ENCODE measurements at places on chromosomes 3 and 15.
A peak's percentile ranks its signal among the peaks of the same experiment; 100 is the strongest.

DNA sequence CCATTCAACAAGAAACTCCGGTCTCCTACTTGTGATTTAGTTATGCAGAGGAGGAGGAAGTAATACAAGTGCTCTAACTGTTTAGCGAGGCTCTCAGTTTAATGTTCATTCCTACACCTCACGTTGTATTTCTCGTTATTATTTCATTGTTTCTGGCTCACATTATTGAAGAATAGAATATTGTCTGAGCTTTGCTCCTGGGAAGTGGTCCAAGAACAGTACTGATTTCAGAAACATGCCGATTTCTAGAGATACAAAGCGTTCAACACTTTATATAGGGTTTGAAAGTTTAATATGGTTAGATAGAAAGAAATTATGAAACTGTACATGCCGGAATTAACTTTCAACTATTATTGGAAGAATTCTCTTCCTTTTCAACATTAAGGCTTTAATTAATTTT lies 1145.5 kb downstream of the TBL1XR1 start:
- DNase-seq = no peak

- no peak for DNase-seq
These were observed 107.0 kb upstream of the PFN2 start for GRCh38 chr3:150077581-150078247.

DNA sequence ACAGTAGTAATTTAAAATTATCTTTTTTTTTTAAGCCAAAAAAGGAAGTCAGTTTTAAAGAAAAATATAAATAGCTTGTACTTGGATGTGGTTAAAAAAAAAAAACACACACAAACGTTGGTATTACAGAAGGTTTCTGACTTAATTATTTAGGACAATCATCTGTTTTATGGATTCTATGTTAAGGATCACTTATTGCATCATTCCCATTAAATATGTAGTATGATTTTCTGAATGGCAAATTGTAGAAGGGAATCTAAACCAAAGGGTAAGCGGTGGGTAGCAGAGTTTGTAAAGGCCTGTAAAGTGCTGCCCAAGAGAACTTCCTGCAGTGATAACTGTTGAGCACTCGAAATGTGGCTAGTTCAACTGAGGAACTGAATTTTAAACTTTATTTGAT lies 8.0 kb downstream of the SENP2 start:
- no peak for DNase-seq

DNA sequence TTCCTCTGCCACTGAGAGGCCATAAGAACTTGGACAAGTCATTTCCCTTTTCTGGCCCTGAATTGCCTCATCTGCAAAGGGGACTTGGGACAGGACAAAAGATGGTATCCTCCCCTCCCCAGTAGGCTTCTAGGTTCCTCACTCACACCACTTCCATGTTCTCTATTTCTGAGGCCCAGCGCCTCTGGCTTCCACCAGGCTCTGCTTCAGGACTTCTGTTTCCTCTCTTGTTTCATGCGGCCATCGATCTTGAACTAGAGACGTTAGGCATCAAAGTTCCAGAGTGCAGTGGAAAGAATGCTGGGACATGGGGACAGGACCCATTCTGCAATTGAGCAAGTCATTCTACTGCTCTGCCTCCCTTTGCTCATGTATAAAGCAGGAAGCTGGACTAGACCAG lies 1.7 kb downstream of the TM4SF4 start:
- no peak for DNase-seq

DNA sequence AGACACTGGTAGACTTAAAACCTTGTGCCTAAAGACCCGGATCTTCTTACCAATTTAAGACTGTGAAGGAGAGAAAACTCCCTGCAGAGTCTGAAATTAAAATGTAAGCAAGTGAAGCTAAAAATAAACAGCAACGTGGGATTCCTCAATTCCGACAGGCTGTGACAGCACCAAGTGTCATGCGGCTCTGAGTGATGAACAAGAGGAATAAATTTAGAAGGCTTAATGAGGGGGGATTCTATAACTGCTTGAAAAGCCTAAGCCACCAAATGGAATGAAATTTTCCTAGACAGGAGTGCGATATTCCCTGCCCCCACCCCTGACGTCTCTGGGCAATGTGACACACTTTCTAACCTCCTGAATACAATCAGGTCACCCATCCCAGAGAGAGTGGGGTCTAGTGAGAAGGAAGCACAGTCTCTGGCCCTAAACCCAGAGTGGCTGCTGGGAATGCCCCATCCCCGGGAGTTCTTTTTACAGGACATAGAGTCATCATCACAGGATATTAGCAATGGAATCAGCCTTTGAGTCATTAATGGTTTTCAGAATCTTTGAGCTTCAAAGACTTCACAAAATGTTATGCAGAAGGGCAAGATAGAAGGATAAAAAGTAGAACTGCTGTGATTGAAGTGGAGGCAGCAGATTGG lies 114.3 kb downstream of the EDEM1 start:
- DNase-seq = no peak

DNA sequence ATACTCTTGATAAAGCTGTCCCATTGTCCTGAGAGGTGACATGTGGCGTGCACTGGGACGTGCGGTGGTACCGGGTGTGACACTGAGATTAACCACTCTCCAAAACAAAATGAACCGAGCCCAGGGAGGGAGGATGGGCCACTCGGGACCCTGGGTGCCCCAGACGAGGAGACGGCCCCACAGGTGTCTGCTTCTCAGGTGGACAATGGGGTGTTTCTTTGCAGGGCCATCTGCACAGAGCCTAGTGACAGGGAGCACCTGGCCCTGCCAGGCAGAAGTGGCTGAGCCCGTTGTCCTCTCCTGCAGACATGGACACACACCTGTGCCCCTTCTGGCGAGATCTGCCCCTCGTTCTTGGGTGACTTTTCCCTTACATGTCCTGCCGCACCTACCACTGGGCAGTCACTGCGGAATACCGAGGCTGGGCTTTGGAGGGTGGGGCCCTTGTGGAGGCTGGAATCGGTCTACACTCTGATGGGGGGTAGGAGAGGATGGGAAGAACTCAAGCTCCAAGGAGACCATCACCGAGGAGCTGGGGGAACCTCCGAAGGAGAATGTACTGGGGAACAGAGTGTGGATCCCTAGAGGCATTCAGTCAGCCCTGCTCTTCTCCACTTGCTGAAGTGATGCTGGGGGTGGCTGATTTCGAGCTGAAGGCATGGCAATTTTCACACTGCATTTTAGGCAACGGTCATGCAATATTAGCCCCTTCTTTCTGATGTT lies 153.5 kb downstream of the ATP10A start:
- no peak for DNase-seq

- DNase-seq = no peak
These were observed 25.2 kb downstream of the TRIM71 start for GRCh38 chr3:32842987-32843386.

DNA sequence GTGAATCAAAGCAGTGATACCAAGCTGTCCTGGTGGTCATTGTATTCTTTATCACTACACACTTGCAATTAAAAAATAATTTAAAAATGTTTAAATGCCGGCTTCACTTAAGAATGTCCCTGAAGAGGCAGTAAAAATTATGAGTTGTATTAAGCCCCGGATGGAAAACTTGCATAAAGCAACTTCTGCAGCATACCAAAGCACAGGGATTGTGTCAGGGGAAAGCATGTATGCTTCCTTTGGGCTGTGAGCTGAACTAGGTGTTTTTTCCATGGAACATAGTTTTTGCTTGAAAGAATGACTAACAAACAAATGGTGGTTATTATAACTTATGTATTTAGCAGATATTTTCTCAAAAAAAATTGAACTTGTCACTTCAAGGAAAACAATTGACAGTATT lies 143.1 kb downstream of the ARNT2 start:
- DNase-seq = no peak

DNA sequence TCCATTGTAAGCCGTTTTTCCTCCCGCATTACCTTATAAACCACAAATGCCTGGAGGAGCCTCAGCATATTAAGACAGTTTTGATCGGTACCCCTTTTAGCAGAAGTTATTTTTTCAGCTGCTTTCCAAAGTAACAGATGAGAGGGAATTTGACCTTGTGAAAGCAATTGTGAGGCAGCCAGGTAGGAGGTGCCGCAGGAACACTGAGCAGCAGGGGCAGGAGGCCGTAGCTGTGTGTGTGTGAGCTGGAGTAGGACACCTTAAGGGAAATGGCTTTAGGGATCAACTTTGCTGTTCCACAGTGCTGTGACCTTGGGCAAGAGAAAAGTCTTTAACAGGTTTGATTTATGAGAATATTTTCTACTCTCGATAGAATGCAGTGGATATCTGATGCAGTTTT lies 482.1 kb downstream of the IL5RA start:
- DNase-seq = no peak

DNA sequence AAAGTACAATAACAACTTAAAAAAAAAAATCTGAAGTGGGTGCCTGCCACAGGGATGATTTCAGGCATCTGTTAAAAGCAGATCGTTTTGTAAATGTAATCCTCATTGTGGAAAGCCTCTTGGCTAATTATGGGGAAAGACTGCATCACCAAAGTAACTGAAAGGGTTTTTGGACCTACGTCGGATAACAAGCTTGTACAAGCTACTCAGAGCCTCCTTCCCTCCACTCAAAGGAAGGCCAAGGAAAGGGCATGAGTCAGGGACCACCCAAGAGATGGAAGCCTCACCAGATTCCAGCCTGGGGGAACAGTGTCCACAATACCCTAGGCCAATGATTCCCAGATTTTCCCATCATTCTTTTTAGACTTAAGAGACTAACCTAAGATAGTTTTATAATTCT lies 84.3 kb downstream of the ATP1B3 start:
- DNase-seq = no peak

- no peak for DNase-seq
These were observed 2.2 kb downstream of the RBP1 start for GRCh38 chr3:139537361-139537760.

- DNase-seq = peak; percentile 26
These were observed 53.8 kb downstream of the HMG20A start for GRCh38 chr15:77474310-77474988.

GRCh38 chr15:78767331-78767951 lies 43.8 kb downstream of the ADAMTS7 start:
- DNase-seq = no peak

GRCh38 chr15:33007303-33007855 lies 187.1 kb downstream of the FMN1 start:
- DNase-seq = no peak

- DNase-seq = no peak
These were observed 130.3 kb upstream of the ZPLD1 start for GRCh38 chr3:102304550-102304949.

- DNase-seq = no peak
These were observed 89.3 kb upstream of the TRIM42 start for GRCh38 chr3:140588558-140588957.

GRCh38 chr3:194637066-194637465 lies 3.8 kb upstream of the TMEM44 start:
- DNase-seq = peak; percentile 21

DNA sequence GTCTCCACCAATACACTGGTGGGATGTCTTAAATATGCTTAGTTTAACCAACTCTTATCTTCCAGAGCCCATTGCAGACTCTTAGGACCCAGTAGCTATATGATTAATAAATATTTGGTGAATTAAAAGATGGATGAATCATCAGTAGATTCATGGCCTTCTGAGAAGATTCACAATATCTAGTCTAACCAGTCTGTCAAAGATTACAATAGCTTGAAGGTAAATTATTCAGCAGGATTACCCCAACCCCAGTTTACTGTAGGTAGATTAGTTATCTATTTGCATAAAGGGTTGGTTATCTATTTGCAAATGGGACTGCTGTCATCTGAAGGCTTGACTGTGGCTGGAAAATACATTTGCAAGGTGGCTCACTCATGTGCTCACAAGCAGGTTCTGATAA lies 239.4 kb upstream of the THRB start:
- no peak for DNase-seq

GRCh38 chr15:45377609-45378148 lies 665 bp downstream of the GATM start:
- DNase-seq = peak; percentile 5

GRCh38 chr15:22231603-22232002 lies 151.3 kb downstream of the OR4M2 start:
- no peak for DNase-seq

DNA sequence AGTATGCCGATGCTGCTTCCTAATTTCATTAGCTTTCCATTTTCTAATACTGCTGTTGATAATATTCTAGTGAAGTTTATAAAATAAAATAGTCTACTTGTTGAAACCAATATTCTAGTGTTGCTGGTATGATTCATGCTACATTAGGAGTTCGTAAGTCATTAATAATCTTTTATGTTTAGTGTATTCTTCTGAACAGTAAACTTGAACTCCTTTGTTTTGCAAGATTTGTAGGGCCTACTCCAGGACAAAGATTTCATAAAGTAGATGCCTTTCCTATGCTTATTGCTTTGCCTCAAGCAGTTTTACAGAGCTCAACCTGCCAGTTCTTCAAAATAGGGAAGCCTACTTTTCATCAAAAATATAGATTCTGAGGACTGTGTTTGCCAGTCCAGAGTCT lies 111.5 kb downstream of the RSRC1 start:
- DNase-seq = no peak

DNA sequence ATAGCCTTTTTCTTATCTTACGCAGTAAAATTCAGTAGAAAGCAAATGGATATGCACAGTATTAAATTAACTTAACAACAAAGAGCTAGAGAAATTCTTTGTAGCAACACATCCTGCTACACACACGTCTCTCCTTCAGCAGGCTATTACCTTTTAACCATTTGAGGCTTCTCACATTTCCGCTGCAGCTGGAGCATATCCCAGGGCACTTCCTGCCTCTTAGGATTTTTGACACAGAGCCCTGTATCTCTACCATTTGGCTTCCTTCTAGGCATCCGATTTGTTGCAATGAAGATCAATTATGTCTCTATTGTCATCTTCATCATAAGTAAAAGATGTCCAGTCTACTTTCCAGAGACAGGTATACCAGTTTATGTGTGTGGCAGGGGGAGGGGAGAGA lies 292.4 kb upstream of the CBLB start:
- no peak for DNase-seq

DNA sequence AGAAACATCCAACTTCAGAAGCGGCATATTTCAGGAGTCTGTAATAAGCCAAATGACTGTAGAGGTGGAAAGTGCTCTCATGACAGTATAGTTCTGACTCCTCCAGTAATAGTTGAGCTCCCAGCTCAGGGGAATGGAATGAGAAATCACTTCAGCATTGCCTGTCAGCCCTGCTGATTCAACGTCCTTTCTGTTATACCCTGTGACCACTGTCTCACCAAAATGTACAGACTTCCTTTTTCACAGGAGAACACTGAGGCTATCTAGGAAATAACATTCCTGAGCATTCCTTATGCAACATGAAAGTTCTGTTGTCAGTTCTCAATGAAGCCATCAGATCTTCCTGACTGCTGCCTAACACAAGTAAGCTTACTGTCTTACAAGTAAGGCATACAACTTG lies 284.5 kb upstream of the MME start:
- DNase-seq = no peak

GRCh38 chr3:43390255-43390588 lies 103.9 kb downstream of the SNRK start:
- DNase-seq = no peak
